GM12865 (cell line): ENCODE measurements at places on chromosomes 4 and X.

- DNase-seq, result no peak
Measured at GRCh38 chr4:1328267-1329155, 18.5 kb upstream of the UVSSA start.

DNA sequence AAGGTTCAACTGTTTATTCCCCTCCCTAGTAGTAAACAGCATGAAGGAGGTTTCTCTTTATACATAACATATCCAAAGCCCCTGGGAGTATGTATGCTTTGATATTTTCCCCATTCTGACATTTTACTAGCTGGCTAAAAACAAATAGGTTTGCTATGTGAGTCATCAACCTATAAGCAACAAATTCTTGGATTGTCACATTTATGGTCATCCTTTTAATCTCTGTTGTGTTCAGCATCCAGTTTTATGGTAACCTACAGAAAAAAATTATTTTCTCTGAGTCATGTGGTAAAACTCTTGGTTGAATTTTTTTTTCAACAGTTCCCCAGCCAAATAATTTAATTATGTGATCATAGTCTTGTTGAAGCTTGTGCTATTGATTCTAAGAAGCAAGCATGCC lies 734.1 kb downstream of the ADGRL3 start:
- DNase-seq, result no peak

DNA sequence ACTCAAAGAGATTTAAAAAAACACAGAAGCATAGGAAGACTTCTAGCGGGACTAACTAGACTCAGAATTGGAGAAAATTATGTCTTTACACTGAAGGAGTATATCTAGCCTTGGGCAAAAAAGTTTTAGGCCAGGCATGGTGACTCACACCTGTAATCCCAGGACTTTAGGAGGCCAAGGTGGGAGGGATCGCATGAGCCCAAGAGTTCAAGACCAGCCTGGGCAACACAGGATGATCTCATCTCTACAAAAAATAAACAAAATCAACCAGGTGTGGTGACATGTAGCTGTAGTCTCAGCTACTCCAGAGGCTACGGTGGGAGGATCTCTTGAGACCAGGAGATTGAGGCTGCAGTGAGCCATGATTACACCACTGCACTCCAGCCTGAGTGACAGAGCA lies 99.5 kb downstream of the NEUROG2 start:
- no peak for DNase-seq

- no peak for DNase-seq
Measured at GRCh38 chr4:94345266-94345665, 2.6 kb upstream of the HPGDS start.

DNA sequence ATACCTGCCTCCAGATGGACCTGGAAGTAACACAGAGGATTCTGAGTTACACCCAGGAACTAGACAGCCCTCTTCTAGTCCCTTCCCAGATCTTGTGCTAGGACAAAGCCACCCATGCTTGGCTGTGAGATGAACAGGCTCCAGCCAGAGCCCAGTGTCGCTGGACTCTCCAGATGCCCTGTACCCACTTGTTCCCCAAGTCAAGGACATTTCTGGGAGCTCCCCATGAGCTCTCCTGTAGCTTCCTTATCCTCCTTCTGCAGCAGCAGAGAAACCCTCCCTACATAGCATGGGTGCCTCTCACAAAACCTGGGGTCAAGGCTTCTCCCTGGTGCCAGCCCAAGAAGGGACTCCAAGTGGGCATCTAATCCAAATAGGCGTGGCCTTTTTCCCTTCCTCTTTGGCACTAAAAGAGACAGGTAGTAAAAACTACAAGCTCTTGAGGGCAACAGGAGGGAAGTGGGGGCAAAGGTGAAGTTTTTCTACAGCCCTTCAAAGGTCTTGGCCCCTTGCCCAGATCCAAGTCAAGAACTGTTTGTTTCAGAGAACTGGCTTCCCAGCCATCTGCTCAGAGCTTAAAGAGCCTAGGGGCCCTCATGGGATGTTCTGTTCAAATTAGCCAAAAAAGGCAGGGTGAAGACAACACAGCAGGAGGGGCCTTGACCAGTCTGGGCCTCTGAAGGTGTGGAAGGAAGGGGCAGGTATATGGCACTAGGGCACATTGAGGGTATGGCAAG lies 8.5 kb upstream of the ERCC6L start:
- DNase-seq, result no peak

- peak; percentile 45 for DNase-seq
Measured at GRCh38 chrX:110146521-110146920, 143.6 kb downstream of the TMEM164 start.

DNA sequence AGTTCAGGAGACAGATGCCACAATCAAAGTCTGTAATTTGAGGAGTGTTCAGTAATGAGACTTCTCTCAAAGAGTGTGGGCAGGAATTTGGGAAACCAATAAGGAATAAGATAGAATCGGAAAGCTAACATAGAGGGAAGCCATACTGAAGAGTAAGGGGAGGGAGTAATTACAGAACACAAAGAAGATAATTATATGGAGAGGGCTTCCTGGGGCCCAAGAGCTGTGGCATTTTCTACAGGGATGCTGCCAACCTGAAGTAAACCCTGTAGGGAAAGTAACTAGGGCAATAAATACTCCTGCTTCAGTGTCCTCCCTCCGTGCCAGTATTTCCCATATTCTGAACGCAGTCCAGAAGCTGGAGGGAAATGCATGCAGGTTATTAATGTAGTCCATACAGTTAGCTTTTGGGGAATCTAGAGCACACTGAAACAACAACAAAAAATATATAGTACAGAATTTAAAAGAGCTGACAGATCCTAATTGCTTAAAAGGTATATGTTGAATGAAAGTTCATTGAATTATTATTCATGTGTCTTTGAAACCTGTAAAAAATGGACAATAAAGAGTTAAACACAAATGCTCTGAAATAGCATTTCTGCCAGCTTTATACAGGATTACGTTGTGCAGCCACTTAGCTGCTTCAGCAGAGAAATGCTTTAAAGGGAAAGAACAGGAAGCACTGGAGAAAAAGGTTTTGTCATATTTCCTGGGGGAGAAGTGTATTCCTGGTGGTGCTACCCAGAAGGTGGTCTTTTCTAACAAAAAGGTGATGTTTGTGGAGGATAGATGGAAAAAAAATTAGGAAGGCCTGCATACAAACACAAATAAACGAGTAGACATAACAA lies 48.0 kb downstream of the CXXC4 start:
- no peak for DNase-seq

- no peak for DNase-seq
Measured at GRCh38 chrX:37904833-37905232, 57.5 kb upstream of the DYNLT3 start.

DNA sequence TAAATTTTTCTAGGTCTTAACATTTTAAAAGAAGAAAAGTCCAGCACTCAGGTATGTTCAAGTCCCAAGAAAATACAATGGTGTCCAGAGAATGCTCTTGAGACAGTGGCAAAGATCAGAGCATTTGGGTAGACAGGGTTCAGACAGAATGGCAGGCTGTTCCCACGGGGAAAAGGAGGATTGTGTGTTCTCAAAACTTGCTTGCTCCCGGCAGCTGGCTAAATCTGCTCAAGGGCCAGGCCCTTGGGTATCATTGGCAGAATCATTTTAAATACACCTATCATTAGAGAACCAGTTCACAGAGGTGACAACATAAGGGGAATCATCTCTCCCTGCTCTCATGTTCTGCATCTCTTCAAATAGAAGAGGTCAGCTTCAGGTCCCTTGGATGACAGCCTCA lies 456.3 kb downstream of the DTHD1 start:
- no peak for DNase-seq

- no peak for DNase-seq
Measured at GRCh38 chrX:110561034-110561433, 202.4 kb downstream of the RTL9 start.

- no peak for DNase-seq
Measured at GRCh38 chr4:77960367-77960766, 96.8 kb upstream of the FRAS1 start.

GRCh38 chrX:71492231-71493065 lies 40.5 kb upstream of the OGT start:
- DNase-seq, result peak; percentile 73

GRCh38 chr4:170674176-170674575 lies 584.4 kb upstream of the AADAT start:
- DNase-seq, result no peak

DNA sequence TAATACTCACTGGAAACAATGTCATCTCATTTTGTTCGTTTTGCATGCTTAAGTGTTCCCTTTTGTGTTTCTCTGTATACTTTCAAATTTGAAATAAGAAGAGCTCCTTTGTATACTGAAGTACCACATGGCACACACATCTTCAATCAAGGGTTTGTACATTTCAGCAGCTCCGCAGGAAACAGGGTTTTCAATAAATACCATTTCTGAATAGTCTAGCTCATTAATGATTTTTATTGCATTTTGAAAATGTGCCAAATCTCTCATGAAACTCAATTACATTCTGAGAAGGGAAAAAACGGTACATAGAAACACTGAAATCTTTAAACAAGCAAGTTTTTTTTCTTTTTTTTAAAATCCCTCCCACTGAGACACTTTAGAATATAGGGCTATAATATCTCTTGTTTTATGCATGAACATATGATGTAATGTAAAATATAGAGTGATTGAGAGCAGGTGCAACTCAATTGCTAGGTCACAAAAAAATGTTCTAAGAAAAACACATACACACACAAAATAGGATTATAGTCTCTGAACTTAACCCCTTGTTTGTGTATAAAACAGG lies 914.2 kb upstream of the PCDH7 start:
- DNase-seq, result no peak

GRCh38 chr4:95197353-95197752 lies 351.4 kb downstream of the UNC5C start:
- no peak for DNase-seq

GRCh38 chrX:39261446-39262147 lies 460.3 kb downstream of the MID1IP1 start:
- peak; percentile 54 for DNase-seq

DNA sequence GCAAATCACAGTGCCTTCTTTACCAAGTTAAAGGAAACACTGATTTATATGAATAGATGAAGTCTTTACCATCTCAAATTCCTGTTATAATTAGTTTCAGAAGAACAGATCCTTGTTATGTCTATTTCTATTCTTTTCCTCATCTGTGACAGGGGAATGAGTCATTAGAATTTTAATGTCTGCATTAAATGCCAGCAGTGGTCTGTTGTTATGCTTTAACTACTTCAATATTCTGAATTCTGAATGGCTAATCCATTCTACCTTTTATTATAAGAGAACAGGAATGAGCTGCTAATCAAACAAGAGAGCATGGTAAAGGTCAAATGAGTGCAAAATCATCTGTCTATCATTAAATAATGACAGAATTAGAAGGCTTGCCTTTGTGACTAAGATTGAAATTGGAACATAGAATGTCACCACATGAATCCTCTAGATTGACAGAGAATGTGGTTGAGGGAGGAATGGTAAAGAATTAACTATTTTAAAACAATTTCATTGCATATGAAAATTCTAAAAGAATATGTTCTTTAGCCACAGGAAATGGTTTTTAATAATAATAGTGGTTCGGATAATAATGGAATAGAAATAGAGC lies 935.5 kb downstream of the ADGRL3 start:
- DNase-seq, result no peak

DNA sequence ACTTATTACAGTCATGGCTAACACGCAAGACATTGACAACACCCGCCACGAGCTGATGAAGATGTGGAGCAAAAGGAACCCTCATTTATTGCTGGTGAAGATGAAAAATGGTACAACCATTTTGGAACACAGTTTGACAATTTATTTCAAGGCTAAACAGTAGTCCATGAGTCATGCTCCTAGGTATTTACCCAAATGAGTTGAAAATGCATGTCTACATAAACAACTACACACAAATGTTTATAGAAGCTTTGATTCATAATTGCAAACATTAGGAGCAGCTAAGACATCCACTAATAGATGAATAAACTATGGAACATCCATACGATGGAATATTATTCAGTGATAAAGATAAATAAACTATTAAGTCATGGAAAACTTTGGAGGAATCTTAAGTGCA lies 580.1 kb downstream of the RAPGEF2 start:
- no peak for DNase-seq

- no peak for DNase-seq
Measured at GRCh38 chr4:95095348-95095974, 337.7 kb downstream of the BMPR1B start.

GRCh38 chrX:124619710-124620109 lies 273.3 kb downstream of the SH2D1A start:
- no peak for DNase-seq

GRCh38 chr4:84597450-84597849 lies 14.5 kb downstream of the CDS1 start:
- DNase-seq, result no peak

GRCh38 chrX:700936-701335 lies 70.3 kb downstream of the SHOX start:
- no peak for DNase-seq

DNA sequence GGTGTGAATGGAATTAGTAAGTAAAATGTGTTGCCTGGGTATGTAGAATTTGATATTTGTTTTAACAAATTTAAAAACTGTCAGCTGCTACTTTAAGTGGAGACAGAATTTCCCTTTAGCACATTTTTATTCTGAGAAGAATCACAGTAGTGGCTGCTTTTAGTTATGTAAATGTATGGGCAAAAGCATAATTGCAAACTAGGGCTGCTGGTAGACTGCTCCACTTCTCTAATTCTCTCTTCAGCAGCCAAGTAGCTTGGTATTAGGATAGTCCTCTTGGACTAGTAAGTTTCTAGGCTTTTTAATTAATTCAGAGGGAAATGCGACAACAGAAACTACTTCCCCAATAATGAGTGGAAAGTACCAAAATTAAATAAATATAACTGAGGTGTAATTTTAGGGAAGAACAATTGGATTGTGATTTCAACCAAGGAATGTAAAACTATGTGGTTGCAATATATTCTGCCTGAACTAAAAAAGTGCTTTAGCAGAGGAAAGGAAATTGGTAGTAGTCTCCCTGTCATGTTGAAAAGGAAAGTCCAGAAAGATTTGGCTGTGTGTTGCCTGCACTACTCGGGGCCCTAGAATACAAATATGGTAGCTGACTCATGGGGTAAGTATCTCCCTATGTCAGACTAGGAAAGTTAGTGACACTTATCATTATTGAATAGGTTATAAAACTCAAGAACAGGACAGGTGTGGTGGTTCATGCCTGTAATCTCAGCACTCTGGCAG lies 9.2 kb upstream of the EIF4E start:
- DNase-seq, result no peak

- DNase-seq, result no peak
Measured at GRCh38 chr4:1985780-1986577, 22.8 kb downstream of the NELFA start.

- no peak for DNase-seq
Measured at GRCh38 chrX:19592952-19593351, 77.6 kb upstream of the MAP3K15 start.

- DNase-seq, result no peak
Measured at GRCh38 chrX:38679695-38680094, 118.4 kb downstream of the TSPAN7 start.

GRCh38 chr4:79823148-79823763 lies 249.8 kb downstream of the ANTXR2 start:
- DNase-seq, result no peak

DNA sequence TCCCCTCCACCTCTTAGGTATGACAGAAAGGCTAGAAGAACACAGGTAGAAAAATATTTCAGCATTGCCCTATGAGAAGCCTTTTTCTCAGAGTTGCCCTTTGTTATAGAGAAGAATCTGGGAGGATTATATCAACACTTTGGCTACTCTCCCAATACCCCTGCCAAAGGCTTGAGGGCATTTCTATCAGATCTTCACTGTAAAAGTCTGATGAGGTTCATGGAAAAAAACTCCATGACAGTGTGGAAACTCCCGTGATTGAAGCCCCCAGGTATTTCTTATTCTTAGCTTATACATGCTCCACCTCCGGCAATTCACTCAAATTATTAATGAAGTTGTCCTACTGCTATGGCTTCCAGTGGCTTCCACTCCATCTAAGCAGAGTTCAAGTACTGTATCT lies 753.6 kb downstream of the CENPC start:
- no peak for DNase-seq

- no peak for DNase-seq
Measured at GRCh38 chr4:179415847-179416223, 1973.6 kb upstream of the AGA start.
